ENCODE measurements at places on chromosomes 13 and 19. TPM values are rescaled to one million over a fixed set of nuclear protein-coding genes. Genes with fewer than 3 reads are reported as not detected.

The EBI3 gene
- 8.3 TPM for total RNA-seq

GRCh38 chr19:38993271-38993670 is 17.7 kb upstream of the FBXO17 start:
- no peak overlapping the region for H3K4me3 ChIP-seq
- H3K27ac ChIP-seq, result no peak overlapping the region
- H3K36me3 ChIP-seq, result no peaks in the 10 kb centered on the region

DNA sequence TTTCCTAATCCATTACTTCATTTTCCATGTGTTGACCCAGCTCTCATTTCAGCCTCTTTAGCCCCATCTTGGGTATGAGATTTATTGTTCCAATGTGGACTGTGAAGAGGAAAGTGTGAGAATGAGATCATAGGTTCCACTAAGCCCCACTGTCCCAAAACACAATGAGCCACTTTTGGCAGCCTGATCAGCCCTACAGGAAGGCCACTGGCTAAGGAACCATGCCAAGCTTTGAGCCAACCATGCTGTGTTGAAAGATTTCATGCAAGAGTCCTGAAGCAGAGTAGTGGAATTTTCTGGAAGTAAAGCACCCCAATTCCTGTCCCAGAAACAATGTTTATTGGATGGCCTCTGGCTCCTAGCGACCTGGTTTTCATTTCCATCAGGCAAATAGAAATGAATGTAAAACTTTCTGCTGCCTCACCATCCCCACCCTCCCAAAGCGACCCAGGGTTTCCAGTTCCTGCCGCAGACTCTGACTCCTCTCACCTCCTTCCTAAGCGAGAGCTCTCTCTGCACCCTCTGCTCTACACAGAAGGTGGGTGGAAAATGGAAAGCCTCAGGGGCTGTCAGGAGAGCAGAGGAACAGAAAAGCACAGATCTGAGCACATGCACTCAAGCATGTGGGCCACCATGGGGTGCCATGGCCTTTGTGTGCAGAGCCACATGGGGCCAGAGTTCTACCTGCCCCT is 73.1 kb downstream of the KCTD12 start:
- H3K27ac ChIP-seq, result no peak overlapping the region
- no peaks in the 10 kb centered on the region for H3K36me3 ChIP-seq
- no peaks in the 10 kb centered on the region for H3K4me1 ChIP-seq
- no peak overlapping the region for H3K4me3 ChIP-seq
- no peak for DNase-seq

The CAPN12 gene
- total RNA-seq, result 31.1 TPM

The CYP2B6 gene
- 0.31 TPM for total RNA-seq

The TNFSF13B gene
- 5.3 TPM for total RNA-seq

- no peaks in the 10 kb centered on the region for H3K27me3 ChIP-seq
- no peak overlapping the region for H3K27ac ChIP-seq
- H3K4me3 ChIP-seq, result no peak overlapping the region
- DNase-seq, result peak; percentile 22
Observed at GRCh38 chr19:40006273-40006691, 9.4 kb downstream of the ZNF546 start.

DNA sequence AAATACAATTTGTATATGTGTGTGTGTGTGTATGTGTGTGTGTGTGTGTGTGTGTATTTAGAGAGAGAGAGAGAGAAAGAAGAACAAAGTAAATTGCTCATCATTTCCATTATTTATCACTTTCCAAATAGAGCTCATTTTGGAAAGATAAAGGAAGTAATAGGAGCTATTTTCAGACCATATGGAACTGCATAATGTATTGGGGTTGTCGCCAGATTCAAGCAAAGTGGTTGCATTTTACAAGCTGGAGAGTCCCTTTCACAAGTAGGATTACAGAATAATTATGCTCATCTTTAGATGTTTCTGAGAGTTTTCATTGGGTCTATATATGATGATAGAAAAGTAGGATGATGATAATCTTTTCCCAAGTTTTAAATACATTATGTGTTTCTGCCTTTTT is 842.7 kb upstream of the SLC10A2 start:
- H3K36me3 ChIP-seq, result no peaks in the 10 kb centered on the region
- H3K4me1 ChIP-seq, result no peaks in the 10 kb centered on the region
- no peak for DNase-seq
- no peak overlapping the region for H3K27ac ChIP-seq
- H3K4me3 ChIP-seq, result no peak overlapping the region
- H3K27me3 ChIP-seq, result no peaks in the 10 kb centered on the region

GRCh38 chr19:15304140-15304705 is 28.1 kb downstream of the BRD4 start:
- peak overlapping the region; percentile 12 for H3K4me3 ChIP-seq
- H3K4me1 ChIP-seq, result peaks cover 39% of the 10 kb centered on the region
- H3K27me3 ChIP-seq, result no peaks in the 10 kb centered on the region
- H3K27ac ChIP-seq, result no peak overlapping the region
- no peak for DNase-seq

DNA sequence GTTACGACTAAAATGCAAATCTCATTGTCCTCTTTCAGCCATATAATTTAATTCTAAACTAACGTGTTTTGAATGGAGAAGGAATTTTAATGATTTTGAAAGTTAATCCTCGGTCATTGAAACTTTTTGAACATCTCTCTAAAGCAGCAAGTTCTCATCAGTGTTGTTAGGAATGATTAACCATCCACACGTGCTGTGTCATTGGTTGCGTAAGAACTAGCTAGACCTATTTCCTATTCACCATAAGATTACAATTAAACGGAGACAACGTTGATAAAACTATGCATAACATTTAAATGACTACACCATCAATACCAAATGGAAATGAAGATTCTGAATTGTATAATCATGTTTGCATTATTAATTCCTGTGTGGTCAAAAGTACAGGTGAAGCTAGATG is 155.6 kb upstream of the IRS2 start:
- H3K4me1 ChIP-seq, result no peaks in the 10 kb centered on the region
- H3K36me3 ChIP-seq, result no peaks in the 10 kb centered on the region
- no peaks in the 10 kb centered on the region for H3K27me3 ChIP-seq
- DNase-seq, result peak; percentile 7

DNA sequence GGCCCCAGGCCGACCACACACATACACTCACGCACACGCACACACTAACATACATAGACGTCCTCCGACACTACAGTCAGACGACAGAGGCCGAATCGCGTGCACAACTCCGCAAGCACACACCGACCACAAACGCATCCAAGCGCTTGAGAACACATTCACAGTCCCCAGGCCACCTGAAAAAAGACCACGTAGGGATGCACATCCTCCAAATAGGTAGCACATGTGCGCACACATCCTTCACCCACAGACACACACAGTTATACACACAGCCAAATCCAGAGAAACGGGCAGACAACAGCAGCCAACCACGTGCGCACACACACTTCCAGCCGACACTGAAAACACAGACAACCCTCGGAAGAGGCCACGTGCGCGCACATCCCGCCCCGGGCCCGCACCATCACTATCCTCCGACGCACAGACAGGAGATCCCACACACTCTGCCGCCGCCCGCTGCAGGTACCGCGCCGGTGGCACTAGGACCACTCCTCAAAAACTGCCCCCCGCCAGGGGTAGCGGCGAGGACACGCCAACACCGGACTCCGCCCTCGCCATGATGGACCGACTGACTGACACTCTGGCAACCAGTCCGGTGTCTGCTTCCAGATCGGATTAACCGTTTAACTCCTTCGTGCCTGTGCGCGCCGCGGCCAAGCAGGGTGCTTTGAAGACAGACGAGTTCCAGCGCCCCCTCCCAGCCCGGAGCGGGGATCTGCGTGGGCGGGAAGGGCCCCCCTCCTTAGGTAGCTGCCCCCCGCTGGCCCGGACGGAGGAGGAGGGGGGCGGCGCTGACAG is 493 bp upstream of the PDE4A start:
- H3K4me3 ChIP-seq, result peak overlapping the region; percentile 26
- no peaks in the 10 kb centered on the region for H3K36me3 ChIP-seq
- no peak overlapping the region for H3K27ac ChIP-seq
- peaks cover 3% of the 10 kb centered on the region for H3K4me1 ChIP-seq

DNA sequence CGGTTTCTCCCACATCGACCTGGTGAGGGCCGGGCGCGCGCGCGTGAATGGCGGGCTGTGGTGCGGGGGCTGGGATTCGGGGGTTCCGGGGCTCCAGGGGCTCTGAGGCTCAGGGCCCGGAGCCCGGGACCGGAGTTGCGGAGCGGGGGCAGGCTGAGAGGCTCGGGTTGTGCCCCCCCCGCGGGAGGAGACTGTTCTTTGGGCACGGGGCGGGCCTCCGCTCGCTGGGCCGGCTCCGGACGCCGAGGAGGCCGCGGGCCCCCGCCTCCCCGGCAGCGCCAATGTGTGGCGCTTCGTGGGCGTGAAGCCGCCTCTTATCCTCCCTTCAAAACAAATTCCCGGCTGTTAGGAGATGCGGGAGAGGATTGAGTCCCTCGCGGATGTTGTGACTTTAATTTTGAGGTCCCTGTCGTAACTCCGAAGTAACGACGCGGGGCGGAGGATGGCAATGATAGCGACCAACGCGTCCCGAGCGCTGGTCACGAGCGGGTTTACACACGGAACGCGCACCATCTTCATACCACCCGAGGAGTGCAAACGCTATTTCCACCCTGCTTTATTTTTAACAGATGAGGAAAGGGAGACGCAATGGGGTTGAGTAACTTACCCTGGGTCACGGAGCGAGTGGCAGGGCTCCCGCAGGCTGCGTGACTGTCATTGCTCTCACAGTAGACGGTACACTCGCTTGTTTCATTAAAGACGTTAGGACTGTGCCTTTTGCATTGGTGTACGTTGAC is 536 bp downstream of the UBA2 start:
- peaks cover under 1% of the 10 kb centered on the region for H3K36me3 ChIP-seq
- H3K27me3 ChIP-seq, result no peaks in the 10 kb centered on the region
- H3K4me1 ChIP-seq, result peaks cover 4% of the 10 kb centered on the region
- peak overlapping the region; percentile 96 for H3K4me3 ChIP-seq

GRCh38 chr13:80249516-80250212 is 91.3 kb downstream of the SPRY2 start:
- no peaks in the 10 kb centered on the region for H3K27me3 ChIP-seq
- no peaks in the 10 kb centered on the region for H3K36me3 ChIP-seq
- no peak overlapping the region for H3K27ac ChIP-seq
- H3K4me3 ChIP-seq, result no peak overlapping the region

- no peak for DNase-seq
- no peaks in the 10 kb centered on the region for H3K36me3 ChIP-seq
- H3K27ac ChIP-seq, result no peak overlapping the region
- no peak overlapping the region for H3K4me3 ChIP-seq
- no peaks in the 10 kb centered on the region for H3K27me3 ChIP-seq
Observed at GRCh38 chr13:28171266-28171665, 32.9 kb downstream of the PAN3 start.

The ADM5 gene
- total RNA-seq, result 2.1 TPM

GRCh38 chr19:38389101-38389925 is 816 bp downstream of the SPRED3 start:
- peaks cover 9% of the 10 kb centered on the region for H3K27me3 ChIP-seq
- H3K4me1 ChIP-seq, result no peaks in the 10 kb centered on the region
- H3K27ac ChIP-seq, result no peak overlapping the region
- no peak for DNase-seq
- H3K36me3 ChIP-seq, result no peaks in the 10 kb centered on the region
- H3K4me3 ChIP-seq, result peak overlapping the region; percentile 29

The APC2 gene
- 0.25 TPM for total RNA-seq

The NCR1 gene
- total RNA-seq, result 0.91 TPM

DNA sequence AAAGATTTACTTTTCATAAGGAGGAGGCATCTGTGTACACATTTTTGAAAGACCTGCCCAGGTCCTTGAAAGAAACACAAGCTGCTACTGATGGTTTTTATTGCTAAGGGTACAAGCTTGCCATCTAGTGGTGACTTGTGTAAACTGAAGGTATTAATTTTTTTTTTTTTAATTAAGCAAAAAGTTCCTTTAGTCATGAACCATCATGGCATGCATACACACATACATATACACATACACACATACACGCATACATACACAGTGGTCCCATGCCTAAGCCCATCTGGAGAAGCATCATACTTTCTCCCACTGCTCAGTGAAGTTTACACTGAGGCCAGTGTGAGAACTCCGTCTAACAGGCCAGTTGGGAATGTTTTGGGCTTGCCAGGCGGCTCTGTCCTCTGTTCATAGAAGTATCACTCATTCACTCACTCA is 312.5 kb downstream of the DCLK1 start:
- H3K36me3 ChIP-seq, result no peaks in the 10 kb centered on the region
- no peaks in the 10 kb centered on the region for H3K27me3 ChIP-seq
- no peak overlapping the region for H3K27ac ChIP-seq
- no peaks in the 10 kb centered on the region for H3K4me1 ChIP-seq
- no peak overlapping the region for H3K4me3 ChIP-seq

- peak; percentile 90 for DNase-seq
- no peaks in the 10 kb centered on the region for H3K27me3 ChIP-seq
- H3K4me1 ChIP-seq, result no peaks in the 10 kb centered on the region
- no peak overlapping the region for H3K27ac ChIP-seq
Observed at GRCh38 chr19:45798995-45799517, 6.4 kb upstream of the DMWD start.

- peaks cover 17% of the 10 kb centered on the region for H3K36me3 ChIP-seq
- no peaks in the 10 kb centered on the region for H3K27me3 ChIP-seq
- no peak overlapping the region for H3K4me3 ChIP-seq
- H3K27ac ChIP-seq, result peak overlapping the region; percentile 83
- no peak for DNase-seq
- H3K4me1 ChIP-seq, result peaks cover 2% of the 10 kb centered on the region
Observed at GRCh38 chr19:47507924-47508553, 6.8 kb downstream of the NAPA start.

The ERICH4 gene
- not detected for total RNA-seq

DNA sequence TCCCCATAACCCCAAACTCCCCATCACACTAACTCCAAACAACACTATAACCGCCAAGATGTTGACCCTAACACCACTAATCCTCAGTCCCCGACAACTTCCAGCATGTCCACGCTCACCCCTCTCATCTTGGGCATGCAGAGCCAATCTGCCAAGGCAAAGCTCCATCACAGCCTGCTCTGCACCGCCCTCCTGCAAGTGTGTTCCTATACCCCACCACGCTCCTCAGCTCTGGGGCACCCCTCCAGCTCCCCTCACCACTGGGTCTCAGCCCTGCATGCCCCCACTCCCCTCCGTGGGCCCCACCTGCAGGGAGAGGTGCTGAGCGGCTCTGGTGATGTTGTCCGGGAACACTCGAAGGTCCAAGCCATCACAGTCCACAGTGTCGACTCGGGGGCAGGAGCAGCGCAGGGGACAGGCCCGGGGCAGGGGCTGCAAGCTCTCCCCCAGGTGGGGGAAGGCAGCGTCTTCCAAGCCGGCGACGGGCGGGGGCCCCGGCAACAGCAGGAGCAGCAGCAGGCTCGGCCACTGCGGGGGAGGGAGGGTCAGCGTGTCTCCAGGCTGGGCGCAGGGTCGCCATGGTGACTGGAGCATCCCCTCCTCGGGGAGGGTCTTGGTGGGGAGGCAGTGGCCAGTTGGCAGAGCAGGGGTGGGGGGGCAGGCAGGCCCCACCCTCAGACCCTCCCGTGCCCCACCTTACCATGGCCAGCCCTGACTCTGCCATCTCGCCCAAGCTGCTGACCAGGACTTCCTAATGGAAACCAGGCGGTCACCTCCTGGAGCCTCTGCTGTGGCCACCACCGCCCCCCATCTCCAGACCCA is 527 bp downstream of the PODNL1 start:
- DNase-seq, result peak; percentile 80
- H3K4me1 ChIP-seq, result no peaks in the 10 kb centered on the region
- H3K27me3 ChIP-seq, result no peaks in the 10 kb centered on the region
- H3K4me3 ChIP-seq, result no peak overlapping the region

DNA sequence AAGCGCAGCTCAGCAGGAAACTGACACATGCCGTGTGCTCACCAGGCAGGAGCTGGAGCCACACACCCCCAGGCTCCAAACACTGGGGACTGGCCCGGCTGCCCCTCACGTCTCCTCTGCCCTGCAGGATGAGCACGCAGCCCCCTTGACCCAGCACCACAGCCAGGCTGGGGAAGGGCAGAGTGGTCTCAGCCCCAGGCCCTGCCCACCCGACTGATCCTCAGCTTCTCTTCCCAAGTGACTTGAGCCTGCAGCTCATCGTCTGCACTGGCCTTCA is 20.3 kb downstream of the GRTP1 start:
- H3K4me3 ChIP-seq, result no peak overlapping the region
- DNase-seq, result no peak
- H3K27ac ChIP-seq, result no peak overlapping the region

The CDC42EP5 gene
- 29.9 TPM for total RNA-seq
